Left renal pelvis (tissue), 4 donors: ENCODE measurements at places on chromosomes 2 and 18. TPM values are rescaled to one million over a fixed set of nuclear protein-coding genes. Genes with fewer than 3 reads are reported as not detected.

The CMPK2 gene
- polyA plus RNA-seq = 3.3 TPM

The TEKT4 gene
- polyA plus RNA-seq = not detected

The POU3F3 gene
- 92.1 TPM for polyA plus RNA-seq

The TMEM247 gene
- not detected for polyA plus RNA-seq

The RPL31 gene
- polyA plus RNA-seq = 2,539 TPM

The LINC00305 gene
- polyA plus RNA-seq = 7.0 TPM

The SLC19A3 gene
- polyA plus RNA-seq = 6.3 TPM

The HOXD3 gene
- polyA plus RNA-seq = 31.0 TPM

GRCh38 chr2:239780236-239780994 is 244.7 kb downstream of the NDUFA10 start:
- no peak for DNase-seq

GRCh38 chr2:149087751-149088150 is 49.3 kb downstream of the LYPD6B start:
- no peak for DNase-seq

- no peak for DNase-seq
Observed at GRCh38 chr2:106039634-106040315, 154.3 kb downstream of the UXS1 start.

DNA sequence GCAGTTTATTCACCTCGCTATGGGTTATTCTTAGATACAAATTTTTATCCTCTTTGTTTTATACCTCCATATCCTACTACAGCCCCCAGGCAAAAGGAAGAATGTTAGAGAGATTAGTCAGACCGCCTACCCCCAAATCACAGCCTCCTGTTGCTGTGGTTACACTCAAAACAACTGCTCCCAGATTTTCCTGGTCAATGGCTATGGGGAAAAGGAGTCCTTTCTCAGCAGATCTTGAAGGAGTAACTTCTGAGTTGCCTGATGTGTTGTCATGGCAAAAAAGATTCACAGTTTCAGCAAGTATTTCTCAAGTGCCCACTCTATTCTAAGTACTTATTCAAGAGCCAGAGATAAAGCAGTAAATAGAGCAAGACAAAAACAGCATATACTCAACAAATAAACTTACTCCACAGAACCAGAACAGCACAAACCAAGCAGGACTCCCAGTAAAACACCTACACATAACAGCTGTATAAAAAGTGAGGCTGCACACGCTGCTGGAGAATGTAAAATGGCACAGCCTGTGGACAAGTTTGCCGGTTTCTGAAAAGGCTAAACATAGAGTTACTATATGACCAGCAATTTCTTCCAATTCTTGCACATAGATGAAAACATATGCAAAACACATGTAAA is 104.8 kb downstream of the NOL10 start:
- DNase-seq = peak; percentile 34

- no peak for DNase-seq
Observed at GRCh38 chr2:240394549-240394948, 40.9 kb upstream of the GPC1 start.

DNA sequence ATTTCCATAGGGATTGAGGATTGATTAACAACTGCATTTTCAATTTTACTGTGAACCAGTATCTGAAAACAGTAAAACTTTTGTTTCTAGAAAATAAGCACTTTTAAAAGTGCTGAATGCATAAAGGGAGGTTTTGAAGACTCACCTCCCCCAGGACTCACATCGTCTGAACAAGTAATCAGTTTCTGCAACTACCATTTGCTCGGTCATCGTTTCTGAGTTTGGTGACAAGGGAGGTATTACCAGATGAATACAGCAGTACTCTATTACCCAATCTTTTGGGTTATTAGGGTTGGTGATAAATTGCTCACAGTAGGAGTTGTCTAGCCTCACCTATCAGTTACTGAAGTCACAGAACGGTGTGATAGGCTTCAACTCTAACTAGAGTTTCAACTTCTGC is 234.5 kb upstream of the FN1 start:
- DNase-seq = no peak

DNA sequence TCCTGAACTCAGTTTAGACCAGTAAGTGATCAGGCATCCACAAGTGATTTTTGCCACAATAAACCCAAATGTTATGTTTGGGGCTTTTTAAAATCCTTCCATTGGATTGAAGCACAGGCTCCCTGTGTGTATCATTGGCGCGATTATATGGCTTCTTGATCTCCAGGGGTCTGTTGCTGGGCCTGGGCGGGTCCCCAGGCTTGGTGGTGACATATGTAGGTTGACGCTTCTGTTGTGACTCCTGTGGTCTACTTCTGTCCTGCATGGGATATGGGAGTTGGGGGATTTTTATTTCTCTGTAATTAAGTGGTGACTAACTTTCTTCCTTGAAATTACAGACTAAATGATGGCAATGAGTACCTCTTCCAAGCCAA is 56.2 kb upstream of the EML6 start:
- DNase-seq = no peak

- no peak for DNase-seq
Observed at GRCh38 chr2:20425371-20425881, 21.4 kb upstream of the RHOB start.

- no peak for DNase-seq
Observed at GRCh38 chr2:24085200-24085489, 511 bp upstream of the TP53I3 start.

DNA sequence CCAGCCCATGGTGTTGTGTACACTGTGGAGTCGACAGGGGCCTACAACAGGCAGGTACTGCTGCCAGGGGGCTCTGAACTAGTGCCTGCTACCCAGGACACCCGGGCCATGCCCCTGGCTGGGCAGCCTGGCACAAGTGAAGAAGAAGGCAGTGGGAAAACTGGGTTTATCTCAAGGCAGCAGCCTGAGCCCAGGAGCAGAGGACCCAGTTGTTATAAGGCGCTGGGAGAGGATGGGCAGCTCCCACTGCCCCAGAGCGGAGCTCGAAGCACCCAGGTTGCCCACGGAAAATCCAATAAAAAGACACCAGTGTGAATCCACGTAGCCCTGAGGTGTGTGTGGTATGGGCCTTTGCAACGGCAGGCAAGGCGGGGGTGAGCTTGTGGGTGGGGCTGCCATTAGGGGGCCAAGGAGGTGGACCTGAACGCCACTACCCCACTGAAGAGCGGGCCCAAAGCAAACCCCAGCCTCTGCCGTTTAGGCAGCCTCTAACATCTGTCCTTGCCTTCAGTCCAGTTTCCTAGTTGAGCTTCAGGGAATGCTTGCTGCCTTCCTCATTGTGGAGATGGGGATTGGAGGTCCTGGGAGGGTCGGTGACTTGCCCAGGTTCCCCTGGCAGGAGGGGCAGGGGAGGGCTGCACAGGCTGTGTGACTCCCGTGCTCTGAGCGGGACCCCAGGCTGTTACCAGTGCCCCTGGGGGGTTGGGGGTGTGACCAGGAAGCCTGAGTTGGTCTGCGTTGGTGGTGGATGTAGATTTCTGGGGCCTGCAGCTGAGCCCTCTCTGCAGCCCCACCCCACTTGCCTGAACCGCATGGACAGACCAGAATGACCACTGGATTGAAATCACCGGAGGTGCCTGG is 16.0 kb downstream of the ARID5A start:
- DNase-seq = no peak

- no peak for DNase-seq
Observed at GRCh38 chr2:10305254-10305635, 2.5 kb downstream of the HPCAL1 start.

DNA sequence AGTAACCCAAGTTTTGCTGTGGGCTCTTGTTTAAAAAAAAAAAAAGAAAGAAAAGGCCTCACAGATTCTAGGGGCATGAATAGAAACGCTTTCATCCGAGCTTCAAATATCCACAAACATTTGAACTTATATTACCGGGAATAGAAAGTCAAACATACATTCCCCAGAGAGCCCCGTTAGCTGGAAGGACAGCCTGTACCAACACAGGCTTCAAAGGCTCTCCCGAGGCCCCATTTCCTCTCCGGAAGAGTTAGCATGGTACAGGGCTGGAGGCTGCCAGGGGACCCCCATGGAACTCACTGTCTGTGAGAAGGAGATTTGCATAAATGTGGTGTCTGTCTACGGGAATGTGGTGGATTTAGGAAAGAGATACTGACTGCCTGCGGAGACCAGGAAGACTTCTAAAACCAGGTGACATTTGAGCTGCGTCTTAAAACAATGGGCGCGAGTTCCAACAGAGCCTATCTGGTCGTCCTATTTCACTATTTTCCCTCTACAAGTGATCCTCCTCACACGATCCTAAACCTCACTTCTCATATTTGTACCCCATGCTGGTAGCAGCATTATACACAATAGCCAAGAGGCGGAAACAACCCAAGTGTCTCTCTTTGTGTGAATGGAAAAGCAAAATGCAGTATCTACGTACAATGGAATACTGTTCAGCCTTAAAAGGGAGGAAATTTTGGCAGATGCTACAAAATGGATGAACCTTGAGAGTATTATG is 820 bp upstream of the MATN3 start:
- no peak for DNase-seq

- no peak for DNase-seq
Observed at GRCh38 chr18:60471652-60472051, 99.1 kb upstream of the MC4R start.

GRCh38 chr2:136281281-136282114 is 163.5 kb upstream of the CXCR4 start:
- DNase-seq = no peak

GRCh38 chr2:106020032-106020431 is 174.1 kb downstream of the UXS1 start:
- no peak for DNase-seq

DNA sequence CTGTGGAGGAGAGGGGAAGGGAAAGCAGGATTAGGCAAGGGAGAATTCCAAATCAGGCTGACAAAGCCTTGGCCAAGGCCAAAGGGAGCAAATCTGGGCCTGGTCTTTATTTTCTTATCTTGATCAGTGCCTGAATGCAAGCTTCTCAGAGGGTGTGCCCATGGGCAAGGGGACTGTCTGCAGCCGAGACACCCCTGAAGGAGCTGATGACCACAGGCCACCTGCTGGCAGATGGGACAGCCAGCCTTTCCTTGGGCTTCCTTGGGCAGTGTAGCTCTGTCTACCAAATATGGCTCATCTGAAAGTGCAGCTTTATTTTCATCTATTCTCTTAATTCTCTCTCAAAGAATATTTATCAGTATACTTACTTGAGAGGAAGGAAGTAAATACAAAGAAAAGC is 117.0 kb downstream of the PKP4 start:
- DNase-seq = no peak

DNA sequence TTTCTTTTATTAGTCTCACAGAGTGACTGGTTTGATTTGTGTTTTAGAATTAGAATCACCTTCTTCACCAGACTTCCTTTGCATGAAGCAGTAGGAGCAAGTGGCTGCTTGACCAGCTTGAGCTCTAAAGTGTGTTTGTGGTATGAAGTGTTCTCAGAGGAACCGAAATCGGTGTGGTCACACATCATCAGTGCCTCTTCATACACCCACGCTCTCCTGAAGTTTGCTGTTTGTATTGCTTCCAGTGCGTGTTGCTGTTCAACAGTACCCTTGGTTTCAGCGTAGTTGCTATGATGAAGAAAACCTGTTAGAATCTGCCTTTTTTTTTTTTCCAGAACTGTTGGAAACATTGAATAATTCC is 77.9 kb downstream of the LIMS1 start:
- DNase-seq = no peak
